Pons (tissue), 1 donor: ENCODE measurements at places on chromosomes 5 and 9.
A peak's percentile ranks its signal among the peaks of the same experiment; 100 is the strongest.

GRCh38 chr5:51278539-51278938 is 104.7 kb upstream of the ISL1 start:
- DNase-seq: no peak

GRCh38 chr9:72294936-72295335 is 70.1 kb downstream of the ZFAND5 start:
- no peak for DNase-seq

DNA sequence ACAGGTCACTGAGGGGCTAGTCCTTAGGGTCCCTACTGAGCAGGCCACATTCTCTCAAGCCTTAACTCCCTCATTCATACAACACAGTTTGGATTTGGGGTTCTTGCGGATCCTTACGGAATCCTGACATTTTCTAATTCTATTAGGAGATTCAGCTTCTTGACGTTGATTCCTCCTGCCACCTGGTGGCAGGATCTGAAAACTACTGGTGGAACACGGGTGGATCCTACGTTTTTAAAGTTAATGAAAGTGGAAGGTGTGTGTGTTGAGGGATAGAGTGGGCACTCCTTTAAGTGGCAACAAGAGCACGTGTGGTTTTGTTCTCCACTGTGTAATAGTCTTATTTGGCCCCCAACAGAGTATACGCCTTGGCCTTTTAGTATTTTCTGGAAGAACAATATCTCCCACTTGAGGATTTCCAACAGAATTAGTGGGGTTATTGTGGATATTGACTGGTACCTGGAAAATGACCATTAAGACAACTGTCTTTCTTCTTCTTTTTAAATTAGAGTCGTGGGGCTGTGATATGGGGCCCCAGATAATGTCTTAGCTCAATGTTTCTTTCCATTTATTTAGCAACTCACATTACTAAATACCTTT is 25.2 kb downstream of the SLC28A3 start:
- DNase-seq: peak; percentile 69

DNA sequence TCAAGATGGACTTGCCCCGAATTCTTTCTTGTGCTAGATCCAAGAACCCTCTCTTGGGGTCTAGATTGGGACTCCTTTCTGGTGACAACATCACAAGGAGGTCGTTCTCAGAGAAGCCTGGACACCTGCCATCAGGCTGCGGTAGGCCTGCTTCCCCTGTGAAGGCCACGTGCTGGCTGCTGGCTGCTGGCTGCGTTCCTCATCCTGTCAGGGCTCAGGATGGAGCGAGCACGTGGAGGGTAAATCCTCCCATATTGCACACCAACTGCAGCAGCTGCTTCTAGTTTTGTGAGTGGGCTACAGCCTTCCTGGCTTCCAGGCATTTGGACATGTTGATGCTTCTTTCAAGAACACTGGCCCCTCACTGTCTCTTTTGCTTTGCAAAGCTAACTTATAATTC is 95.6 kb downstream of the HSPA4 start:
- peak; percentile 19 for DNase-seq

DNA sequence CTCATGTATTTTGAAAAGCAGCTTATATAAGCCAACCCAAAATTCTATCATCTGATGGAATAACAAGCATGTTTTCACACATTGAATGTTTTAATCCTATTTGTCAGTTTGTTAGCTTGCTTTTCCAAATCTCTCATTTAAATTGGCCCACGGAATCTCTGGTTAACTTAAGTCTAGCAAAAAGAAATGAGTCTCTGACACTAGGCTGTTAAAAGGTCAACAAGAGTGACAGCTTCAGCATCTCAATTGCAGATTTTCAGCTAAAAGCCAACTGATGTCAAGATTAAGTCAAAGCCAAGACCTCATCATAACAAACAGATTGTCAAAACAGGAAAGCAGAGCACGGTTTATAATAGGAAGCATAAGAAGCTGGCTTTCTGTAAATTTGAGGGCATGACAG is 49.4 kb upstream of the CDH9 start:
- DNase-seq: no peak

- no peak for DNase-seq
These were observed 6.0 kb downstream of the EIF4E1B start for GRCh38 chr5:176636426-176636825.

DNA sequence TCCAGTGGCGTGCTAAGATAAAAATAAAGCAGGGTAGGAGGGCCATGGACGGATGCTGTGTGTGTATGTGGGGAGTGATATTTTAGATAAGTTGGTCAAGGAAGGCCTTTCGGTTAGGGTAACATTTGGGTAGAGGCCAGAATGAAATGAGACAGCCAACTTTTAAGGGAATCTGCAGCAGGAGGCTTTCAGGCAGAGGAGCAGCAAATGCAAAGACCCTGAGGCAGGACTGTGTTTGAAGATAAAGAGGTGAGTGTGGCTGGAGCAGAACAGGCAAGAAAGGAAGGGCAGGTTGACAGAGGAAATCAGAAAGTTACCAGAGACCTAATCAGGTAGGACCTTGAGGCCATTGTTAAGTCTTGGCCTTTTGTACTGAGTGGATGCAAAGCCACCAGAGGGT is 106.2 kb downstream of the MAST4 start:
- no peak for DNase-seq

- no peak for DNase-seq
These were observed 210.2 kb downstream of the HSPA4 start for GRCh38 chr5:133261993-133262392.
